ENCODE measurements at places on chromosomes 5 and 9.
A peak's percentile ranks its signal among the peaks of the same experiment; 100 is the strongest.

- no peak for DNase-seq
- H3K36me3 ChIP-seq, result peaks cover 2% of the 10 kb centered on the region
- H3K27me3 ChIP-seq, result no peaks in the 10 kb centered on the region
These were observed 49.1 kb downstream of the G3BP1 start for GRCh38 chr5:151820903-151821302.

GRCh38 chr5:16852251-16853005 lies 83.7 kb downstream of the MYO10 start:
- H3K4me3 ChIP-seq, result no peak overlapping the region
- H3K27ac ChIP-seq, result no peak overlapping the region
- H3K4me1 ChIP-seq, result no peaks in the 10 kb centered on the region
- H3K27me3 ChIP-seq, result no peaks in the 10 kb centered on the region

DNA sequence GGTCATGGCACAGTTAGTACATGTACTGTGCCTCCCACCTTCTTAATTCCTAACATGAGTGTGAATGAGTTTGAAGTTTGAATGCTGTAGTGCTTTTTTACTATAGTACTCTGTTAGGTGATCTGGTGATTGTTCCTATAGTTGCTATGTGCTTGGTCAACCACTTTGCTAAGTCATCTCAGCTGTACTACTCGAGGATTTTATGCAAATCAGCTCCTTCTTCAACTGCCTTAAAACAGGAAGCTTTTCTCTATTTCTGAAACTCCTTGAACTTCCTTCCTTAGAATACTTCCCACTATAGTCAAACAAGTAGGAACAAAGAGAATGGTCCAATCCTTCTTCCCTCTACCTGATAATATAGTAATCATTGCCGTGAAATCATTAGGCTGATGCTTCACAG lies 219.6 kb downstream of the CTNND2 start:
- no peak overlapping the region for H3K27ac ChIP-seq
- no peaks in the 10 kb centered on the region for H3K4me1 ChIP-seq

- no peaks in the 10 kb centered on the region for H3K4me1 ChIP-seq
- no peak overlapping the region for H3K4me3 ChIP-seq
- H3K27me3 ChIP-seq, result no peaks in the 10 kb centered on the region
- no peak overlapping the region for H3K27ac ChIP-seq
- peaks cover 8% of the 10 kb centered on the region for H3K36me3 ChIP-seq
These were observed 8.5 kb upstream of the ENDOG start for GRCh38 chr9:128809831-128810230.

DNA sequence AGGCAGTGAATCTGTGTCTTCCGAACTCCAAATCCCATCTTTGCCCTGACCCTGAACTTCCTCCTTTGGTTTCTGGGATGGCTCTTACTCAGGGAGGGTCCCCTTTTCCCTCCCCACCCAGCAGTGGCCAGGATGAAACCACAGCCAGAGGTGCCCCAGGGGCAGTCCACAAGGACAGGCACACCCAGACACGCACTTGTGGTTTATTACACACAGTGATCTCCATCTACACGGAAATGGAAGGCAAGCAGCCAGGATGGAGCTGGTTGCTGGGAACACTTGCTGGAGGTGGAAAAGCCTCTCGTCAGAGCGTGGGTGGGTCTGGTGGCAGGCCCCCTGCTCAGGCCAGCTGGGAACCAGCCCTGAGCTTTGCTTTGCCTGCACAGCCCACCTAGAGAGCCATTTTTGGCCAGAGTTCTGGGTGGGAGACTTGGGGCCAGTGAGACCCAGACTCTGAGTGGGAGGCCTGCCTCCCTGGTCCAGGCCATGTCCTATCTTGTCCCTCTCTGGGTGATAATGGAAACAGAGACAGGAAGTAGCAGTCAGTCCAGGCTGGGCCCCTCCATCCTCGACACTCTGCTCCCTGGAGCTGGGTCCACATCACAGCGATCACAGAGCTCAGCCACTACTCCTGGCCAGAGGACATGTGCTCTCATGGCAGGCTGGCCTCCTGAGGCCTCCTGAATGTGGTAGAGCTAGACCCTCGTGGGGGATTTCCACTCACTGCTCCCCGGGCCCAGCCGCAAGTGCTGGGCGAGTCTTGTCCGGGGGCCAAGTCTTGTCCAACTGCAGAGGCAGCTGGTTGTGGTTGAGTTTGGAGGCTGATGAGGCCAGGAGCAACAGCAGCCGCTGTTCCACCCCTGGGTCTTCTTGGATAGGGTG lies 5.1 kb upstream of the PHYKPL start:
- no peaks in the 10 kb centered on the region for H3K36me3 ChIP-seq
- DNase-seq, result no peak
- H3K27ac ChIP-seq, result peak overlapping the region; percentile 75

- H3K4me3 ChIP-seq, result no peak overlapping the region
- no peak overlapping the region for H3K27ac ChIP-seq
- no peaks in the 10 kb centered on the region for H3K27me3 ChIP-seq
- H3K4me1 ChIP-seq, result no peaks in the 10 kb centered on the region
These were observed 303.0 kb upstream of the PDE4D start for GRCh38 chr5:60196385-60197113.

GRCh38 chr5:178551059-178551458 lies 39.1 kb downstream of the COL23A1 start:
- H3K27ac ChIP-seq, result no peak overlapping the region
- H3K4me3 ChIP-seq, result no peak overlapping the region
- DNase-seq, result no peak
- no peaks in the 10 kb centered on the region for H3K36me3 ChIP-seq
- H3K4me1 ChIP-seq, result no peaks in the 10 kb centered on the region
- peaks cover 3% of the 10 kb centered on the region for H3K27me3 ChIP-seq

DNA sequence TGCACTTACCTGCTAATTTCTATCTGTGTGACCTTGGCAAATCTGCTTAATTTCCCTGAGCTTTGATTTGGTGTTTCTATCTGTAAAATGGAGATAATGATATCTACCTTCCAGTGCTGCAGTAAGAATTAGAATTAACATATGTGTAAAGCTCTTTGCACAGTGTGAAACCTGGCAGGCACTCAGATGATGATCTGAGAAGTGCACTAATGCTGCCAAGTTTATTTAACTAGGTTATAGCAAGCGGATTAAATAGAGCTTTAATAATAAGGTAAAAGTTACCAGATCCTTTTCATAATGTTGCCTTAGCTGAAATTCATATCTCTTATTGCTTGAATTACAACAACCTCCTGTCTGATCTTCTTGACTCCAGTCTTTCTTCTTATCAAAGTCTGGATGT lies 315.3 kb upstream of the CD180 start:
- DNase-seq, result no peak
- no peak overlapping the region for H3K4me3 ChIP-seq
- peaks cover 3% of the 10 kb centered on the region for H3K36me3 ChIP-seq
- peaks cover 8% of the 10 kb centered on the region for H3K27me3 ChIP-seq
- H3K4me1 ChIP-seq, result peaks cover 26% of the 10 kb centered on the region

DNA sequence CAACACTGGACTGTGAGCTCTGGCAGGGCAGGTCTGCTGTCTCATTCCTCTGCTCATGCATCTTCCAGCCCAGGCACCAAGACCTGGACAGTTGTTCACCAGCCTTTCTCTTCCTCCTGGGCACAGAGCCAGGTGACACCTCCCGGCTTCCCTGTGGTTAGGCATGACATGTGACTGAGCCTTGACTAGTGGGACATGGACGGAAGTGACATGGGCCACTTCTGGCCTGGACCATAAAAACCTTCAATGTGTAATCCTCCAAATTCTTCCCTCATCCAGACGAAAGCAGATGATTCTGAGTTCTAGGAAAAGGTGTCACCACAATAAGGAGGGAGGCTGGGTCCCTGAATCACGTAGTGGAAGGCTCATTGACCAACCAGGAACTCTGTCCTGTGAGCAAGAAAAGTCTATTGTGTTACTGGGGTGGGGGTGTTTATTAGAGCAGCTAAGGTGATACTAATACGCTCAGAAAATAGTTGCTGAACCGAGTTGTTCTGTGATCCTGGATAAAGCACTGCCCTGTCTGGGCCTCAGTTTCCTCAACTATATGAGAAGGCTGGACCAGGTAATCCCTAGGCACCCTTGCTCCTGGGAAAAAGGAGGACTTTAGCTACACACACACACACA lies 26.6 kb upstream of the CRB2 start:
- no peak overlapping the region for H3K4me3 ChIP-seq
- no peak overlapping the region for H3K27ac ChIP-seq
- peaks cover 14% of the 10 kb centered on the region for H3K4me1 ChIP-seq
- no peaks in the 10 kb centered on the region for H3K36me3 ChIP-seq

GRCh38 chr9:88390371-88390990 lies 2.2 kb downstream of the SPIN1 start:
- no peaks in the 10 kb centered on the region for H3K27me3 ChIP-seq
- H3K4me3 ChIP-seq, result peak overlapping the region; percentile 5
- H3K4me1 ChIP-seq, result peaks cover 28% of the 10 kb centered on the region
- no peak for DNase-seq

GRCh38 chr9:135372036-135372435 lies 107.5 kb upstream of the PPP1R26 start:
- no peak for DNase-seq
- no peaks in the 10 kb centered on the region for H3K27me3 ChIP-seq
- no peaks in the 10 kb centered on the region for H3K4me1 ChIP-seq
- H3K27ac ChIP-seq, result no peak overlapping the region
- no peaks in the 10 kb centered on the region for H3K36me3 ChIP-seq

- H3K27ac ChIP-seq, result peak overlapping the region; percentile 93
- H3K4me1 ChIP-seq, result peaks cover 78% of the 10 kb centered on the region
- H3K36me3 ChIP-seq, result peaks cover 87% of the 10 kb centered on the region
- peak; percentile 70 for DNase-seq
- H3K4me3 ChIP-seq, result peak overlapping the region; percentile 56
These were observed 39.0 kb downstream of the ITK start for GRCh38 chr5:157219491-157220271.

DNA sequence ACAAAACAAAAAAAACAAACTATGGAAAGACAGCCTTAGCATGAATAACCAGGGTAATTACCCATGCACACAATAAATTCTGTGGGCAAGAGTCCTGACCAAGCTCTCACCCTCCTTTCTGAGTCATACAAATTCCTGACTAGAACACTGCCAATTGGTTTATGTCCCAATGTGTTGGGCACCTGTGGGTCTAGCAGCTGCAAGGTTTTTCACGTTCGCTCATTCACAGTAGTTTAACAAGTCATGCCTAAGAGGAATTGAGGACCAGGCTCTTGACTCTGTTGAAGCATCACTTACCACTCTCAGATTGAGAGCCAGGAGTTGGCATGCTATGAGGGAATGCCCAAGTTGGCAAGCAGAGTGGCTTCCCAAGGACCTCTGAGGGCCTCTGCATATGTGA lies 205.5 kb upstream of the SLC24A2 start:
- peaks cover 43% of the 10 kb centered on the region for H3K4me1 ChIP-seq
- no peak overlapping the region for H3K27ac ChIP-seq

GRCh38 chr5:31990701-31991110 lies 183.4 kb downstream of the GOLPH3 start:
- no peak overlapping the region for H3K4me3 ChIP-seq
- no peak overlapping the region for H3K27ac ChIP-seq
- H3K36me3 ChIP-seq, result no peaks in the 10 kb centered on the region
- no peaks in the 10 kb centered on the region for H3K27me3 ChIP-seq

- peak overlapping the region; percentile 84 for H3K4me3 ChIP-seq
- peaks cover 43% of the 10 kb centered on the region for H3K4me1 ChIP-seq
- peak; percentile 43 for DNase-seq
- peaks cover 2% of the 10 kb centered on the region for H3K36me3 ChIP-seq
- peaks cover 6% of the 10 kb centered on the region for H3K27me3 ChIP-seq
These were observed 5.3 kb upstream of the TRIM41 start for GRCh38 chr5:181217803-181218062.

DNA sequence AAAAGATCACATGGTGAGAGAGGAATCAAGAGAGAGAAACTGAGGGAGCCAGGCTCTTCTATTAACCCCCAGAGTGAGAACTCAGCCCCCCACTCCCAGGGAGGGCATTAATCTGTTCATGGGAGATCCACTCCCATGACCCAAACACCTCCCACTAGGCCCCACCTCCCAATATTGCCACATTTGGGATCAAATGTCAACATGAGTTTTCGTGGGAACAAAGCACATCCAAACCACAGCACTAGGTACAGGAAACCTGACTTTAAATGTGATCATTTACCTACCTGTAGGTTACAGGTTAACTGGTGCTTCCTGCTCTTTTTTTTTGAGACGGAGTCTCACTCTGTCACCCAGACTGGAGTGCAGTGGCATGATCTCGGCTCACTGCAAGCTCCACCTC lies 16.9 kb downstream of the NNT start:
- no peaks in the 10 kb centered on the region for H3K27me3 ChIP-seq
- no peaks in the 10 kb centered on the region for H3K4me1 ChIP-seq
- H3K27ac ChIP-seq, result no peak overlapping the region
- peaks cover 47% of the 10 kb centered on the region for H3K36me3 ChIP-seq

GRCh38 chr5:45697201-45697600 lies 1.0 kb upstream of the HCN1 start:
- H3K27ac ChIP-seq, result no peak overlapping the region
- H3K4me3 ChIP-seq, result no peak overlapping the region
- no peak for DNase-seq
- H3K36me3 ChIP-seq, result no peaks in the 10 kb centered on the region

GRCh38 chr5:135709208-135709575 lies 125.3 kb upstream of the SLC25A48 start:
- H3K4me3 ChIP-seq, result no peak overlapping the region
- H3K4me1 ChIP-seq, result no peaks in the 10 kb centered on the region
- no peak for DNase-seq
- no peaks in the 10 kb centered on the region for H3K27me3 ChIP-seq
- no peak overlapping the region for H3K27ac ChIP-seq

DNA sequence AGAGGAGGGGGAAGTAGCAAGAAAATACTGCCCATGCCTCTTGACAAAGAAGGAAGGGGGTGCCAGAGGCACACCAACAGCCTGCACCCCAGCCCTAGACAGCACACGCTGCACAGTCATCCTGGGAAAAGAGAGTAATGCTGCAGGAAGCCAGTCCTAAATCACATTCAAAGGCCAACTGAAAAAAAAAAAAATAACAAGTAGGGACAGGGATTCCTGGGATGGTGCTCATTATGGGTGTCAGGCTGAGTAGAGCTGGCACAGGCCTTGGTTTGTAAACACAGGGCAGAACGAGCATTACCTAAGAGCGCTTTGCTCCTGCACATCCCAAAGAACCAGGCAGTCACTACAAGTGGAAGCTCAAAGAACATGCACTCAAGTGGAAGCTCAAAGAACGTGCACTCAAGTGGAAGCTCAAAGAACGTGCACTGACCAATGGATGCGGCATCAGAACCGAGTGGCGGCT lies 7.8 kb downstream of the RAPGEF1 start:
- H3K27me3 ChIP-seq, result no peaks in the 10 kb centered on the region
- peak overlapping the region; percentile 82 for H3K4me3 ChIP-seq
- DNase-seq, result no peak
- H3K27ac ChIP-seq, result peak overlapping the region; percentile 98
- H3K4me1 ChIP-seq, result peaks cover 88% of the 10 kb centered on the region

- no peak for DNase-seq
- peaks cover 19% of the 10 kb centered on the region for H3K36me3 ChIP-seq
- H3K27ac ChIP-seq, result no peak overlapping the region
- H3K4me3 ChIP-seq, result no peak overlapping the region
These were observed 13.4 kb downstream of the RABL6 start for GRCh38 chr9:136820971-136821825.

GRCh38 chr5:171149333-171149732 lies 159.7 kb upstream of the TLX3 start:
- H3K4me3 ChIP-seq, result no peak overlapping the region
- H3K27me3 ChIP-seq, result no peaks in the 10 kb centered on the region
- DNase-seq, result no peak
- no peak overlapping the region for H3K27ac ChIP-seq
- no peaks in the 10 kb centered on the region for H3K36me3 ChIP-seq
- no peaks in the 10 kb centered on the region for H3K4me1 ChIP-seq

All from T-helper 2 cell treated with Interferon-gamma antibody and Interleukin-4, amounts not matched to agents 5 μg/mL and 100 μg/mL, for 36 hours (primary cell).